ENCODE measurements at places on chromosomes 1 and 21. TPM values are rescaled to one million over a fixed set of nuclear protein-coding genes. Genes with fewer than 3 reads are reported as not detected.

GRCh38 chr1:165738794-165739193, 29.9 kb downstream of the TMCO1 start:
- no peak for DNase-seq

- no peak for DNase-seq
Measured at GRCh38 chr1:36284517-36284916, 21.7 kb upstream of the SH3D21 start.

DNA sequence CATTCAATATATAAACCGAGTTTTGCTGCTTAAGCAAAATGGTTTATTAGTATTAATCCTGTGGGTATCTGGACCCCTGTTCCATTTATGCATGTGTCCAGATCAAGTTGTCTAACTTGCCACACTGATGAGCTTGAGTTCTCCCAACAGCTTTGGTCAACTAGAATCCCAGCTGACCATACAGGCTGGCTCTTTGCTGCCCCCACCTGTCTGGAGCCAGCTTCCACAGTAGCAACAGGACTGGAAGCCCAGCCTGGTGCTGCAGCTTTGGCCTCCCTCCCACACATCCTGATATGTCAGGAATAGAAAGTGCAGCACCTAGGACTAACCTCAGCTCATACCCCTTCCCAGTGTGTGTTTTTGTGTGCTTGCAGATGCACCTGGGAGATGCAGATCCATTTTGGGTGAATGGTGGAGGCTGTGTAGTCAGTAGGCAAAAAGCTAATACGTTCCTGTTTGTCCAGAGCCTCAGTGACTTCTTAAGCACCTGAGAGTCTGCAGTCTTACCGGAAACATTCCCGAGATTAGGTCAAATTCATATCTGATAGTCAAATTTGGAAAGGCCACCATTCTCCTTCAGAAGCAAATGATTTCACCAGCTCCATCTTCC, 40.9 kb upstream of the BEND5 start:
- no peak for DNase-seq

SPRR3 gene
- not detected for total RNA-seq

CMPK1 gene
- 165 TPM for total RNA-seq

APOBEC4 gene
- not detected for total RNA-seq

All from K562 (cell line).